Liver (tissue), 10 donors: ENCODE measurements at places on chromosomes 3 and 15. TPM values are rescaled to one million over a fixed set of nuclear protein-coding genes. Genes with fewer than 3 reads are reported as not detected.

HHLA2 gene
- polyA plus RNA-seq: not detected

VPS39 gene
- polyA plus RNA-seq: 11.1 TPM

RMDN3 gene
- polyA plus RNA-seq: 27.8 TPM

PARP6 gene
- 15.3 TPM for polyA plus RNA-seq

PRTG gene
- polyA plus RNA-seq: 0.17 TPM

SLC2A2 gene
- 209 TPM for polyA plus RNA-seq

MCF2L2 gene
- polyA plus RNA-seq: not detected

RNF7 gene
- polyA plus RNA-seq: 37.2 TPM

ST6GAL1 gene
- polyA plus RNA-seq: 425 TPM

LIPH gene
- polyA plus RNA-seq: not detected

FANCD2OS gene
- polyA plus RNA-seq: not detected

DNA sequence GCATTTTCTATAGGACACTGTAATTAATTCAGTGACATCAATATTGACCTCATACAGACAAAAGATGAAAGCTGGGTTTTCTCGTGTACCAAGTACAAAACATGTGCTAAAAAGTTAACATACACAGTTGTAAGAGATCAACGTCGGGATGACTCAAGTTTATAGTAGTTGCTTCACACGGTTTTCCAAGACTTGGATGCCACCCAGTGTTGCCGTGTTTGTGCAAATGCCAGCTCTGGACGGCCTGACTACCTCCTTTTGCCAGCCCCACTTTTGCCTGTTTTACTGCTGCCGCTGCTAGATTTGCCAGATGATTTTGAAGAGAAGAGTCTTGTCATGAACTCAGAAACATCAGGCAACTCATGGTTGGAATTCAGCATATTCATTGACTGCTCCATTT, 17.6 kb downstream of the EMC7 start:
- no peak for DNase-seq

- no peak for DNase-seq
These were observed 176.1 kb downstream of the GOLIM4 start for GRCh38 chr3:167919590-167919989.

DNA sequence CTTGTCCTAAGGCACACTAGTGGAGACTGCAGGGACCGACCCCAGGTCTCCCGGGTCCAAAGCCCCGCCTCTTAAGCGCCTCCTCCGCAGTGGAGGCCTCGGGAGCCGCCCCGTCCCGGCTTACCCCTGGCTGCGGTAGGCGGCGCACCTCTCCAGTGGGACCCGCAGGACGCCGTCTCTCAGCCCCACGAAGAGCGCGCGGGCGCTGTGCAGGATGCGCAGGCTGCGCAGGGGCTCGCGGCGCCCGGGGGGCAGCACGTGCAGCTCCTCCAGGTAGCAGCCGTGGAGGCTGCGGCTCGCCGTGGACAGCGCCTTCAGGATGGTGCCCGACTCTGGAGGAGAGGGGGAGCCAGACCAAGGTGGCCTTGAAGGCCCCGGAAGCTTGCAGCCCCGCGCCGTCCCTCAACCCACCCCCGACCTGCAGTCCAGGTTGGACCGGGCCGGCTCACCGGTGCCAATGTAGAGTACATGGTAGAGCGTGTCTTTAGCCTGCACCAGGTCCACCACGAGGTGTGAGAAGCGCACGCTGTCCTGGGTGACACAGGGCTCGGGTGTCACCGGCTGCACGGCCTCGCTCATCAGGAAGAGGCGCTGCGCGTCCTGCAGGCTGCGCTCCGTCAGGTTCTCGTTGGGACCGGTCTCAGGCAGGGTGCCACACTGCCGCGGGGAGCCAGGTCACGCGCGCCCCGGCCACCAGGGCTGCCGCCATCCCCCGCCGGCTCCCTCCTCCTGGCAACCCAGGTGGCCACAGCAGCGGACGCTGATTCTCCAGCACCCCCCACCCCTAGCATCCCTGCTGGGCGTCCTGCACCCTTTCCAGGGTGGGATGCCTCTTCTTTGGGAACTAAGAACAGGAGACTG, 105.5 kb downstream of the SEMA5B start:
- DNase-seq: no peak

GRCh38 chr3:157132936-157133335, 27.0 kb downstream of the CCNL1 start:
- DNase-seq: no peak

DNA sequence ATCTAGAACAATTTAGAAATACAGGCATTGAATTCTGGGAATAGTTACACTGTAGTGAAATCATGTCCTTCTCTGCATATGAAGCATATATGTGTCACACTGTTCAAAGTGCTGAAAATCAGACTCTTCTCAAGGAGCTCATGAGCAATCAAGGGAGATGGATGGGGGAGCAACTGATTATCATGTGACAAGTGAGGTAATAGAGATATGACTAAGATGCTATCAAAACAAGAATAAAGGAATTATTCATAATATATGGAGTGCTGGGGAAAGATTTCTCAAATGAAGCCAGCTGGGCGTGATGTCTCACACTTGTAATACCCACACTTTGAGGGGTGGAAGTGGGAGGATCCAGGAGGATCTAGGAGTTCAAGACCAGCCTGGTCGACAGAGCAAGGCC, 74.9 kb upstream of the CHRNB4 start:
- DNase-seq: no peak

GRCh38 chr15:38479756-38480155, 25.8 kb downstream of the FAM98B start:
- no peak for DNase-seq

GRCh38 chr3:170953736-170954135, 45.3 kb upstream of the EIF5A2 start:
- DNase-seq: no peak

DNA sequence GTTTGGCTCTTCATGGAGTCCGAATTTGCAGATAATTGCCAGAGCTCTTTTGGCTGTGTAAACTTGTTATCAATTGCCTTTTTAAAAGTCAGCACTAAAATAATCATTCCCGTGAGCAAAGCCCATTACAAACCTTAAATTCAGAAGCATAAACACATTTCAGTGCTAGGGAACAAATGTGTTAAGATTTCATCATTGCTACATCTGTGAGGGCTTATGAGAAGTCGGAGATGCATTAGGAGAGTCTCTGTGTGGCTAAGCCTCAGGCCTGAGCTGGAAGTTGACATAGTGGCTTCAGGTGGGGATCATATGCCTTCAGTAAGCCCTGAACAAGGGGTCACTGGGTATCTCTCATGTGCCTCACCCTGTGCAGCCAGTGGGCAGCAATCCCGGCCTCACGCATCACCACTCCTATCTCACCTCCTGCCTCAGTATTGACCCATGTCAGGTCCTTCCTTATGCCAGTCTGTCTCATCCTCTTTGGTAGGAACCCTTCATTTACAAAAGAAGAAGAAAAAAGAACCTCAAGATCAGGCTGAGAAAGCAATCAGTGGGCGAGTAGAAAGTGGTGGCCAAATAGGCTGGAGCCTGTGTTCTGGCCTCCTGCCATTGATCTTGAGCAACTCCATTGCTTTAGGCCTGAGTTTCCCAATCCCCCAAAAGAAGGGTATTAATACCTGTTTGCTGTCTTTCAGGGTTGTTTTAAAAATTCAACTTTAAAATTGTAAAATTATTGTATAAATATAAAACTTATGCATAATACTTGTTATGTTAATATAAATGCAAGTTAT, 233.5 kb downstream of the IL20RB start:
- DNase-seq: no peak
